ENCODE measurements at places on chromosomes 6 and 20.

DNA sequence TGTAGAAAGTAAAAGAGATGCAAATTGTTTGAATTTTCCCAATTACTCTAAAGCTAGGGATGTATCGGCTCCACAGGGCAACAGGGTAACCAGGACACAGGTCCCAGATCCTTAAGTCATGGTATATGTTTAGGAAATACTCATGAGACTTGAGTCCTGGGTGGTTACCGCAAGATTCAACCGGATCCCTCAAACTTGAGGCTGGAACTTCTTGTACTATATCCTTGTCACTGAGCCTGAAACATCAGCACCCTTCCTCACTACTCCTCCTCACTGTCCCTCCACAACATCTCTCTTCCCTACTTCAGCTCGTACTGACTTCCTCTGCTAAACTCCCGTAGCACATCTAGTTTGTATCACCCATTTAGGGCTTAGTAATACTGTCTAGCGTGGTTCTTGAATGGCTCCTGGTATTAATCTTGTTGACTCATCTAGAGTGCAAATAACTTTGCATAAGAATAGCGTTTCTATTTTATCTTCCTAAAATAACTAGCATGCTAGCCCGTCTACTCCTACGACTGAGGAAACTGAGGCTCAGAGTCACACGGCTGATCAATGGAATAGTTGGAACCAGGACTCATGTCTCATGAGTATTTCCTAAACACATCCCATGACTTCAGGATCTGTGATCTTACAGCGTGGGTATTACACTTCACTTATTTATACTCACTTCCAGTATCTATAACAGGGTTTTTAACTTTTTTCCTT lies 72.1 kb downstream of the FILIP1 start:
- DNase-seq = no peak

- DNase-seq = no peak
Measured at GRCh38 chr6:25629198-25629576, 22.8 kb upstream of the SCGN start.

GRCh38 chr6:159606786-159607185 lies 86.3 kb downstream of the SOD2 start:
- DNase-seq = no peak

- DNase-seq = no peak
Measured at GRCh38 chr20:51356871-51357270, 185.6 kb downstream of the NFATC2 start.

DNA sequence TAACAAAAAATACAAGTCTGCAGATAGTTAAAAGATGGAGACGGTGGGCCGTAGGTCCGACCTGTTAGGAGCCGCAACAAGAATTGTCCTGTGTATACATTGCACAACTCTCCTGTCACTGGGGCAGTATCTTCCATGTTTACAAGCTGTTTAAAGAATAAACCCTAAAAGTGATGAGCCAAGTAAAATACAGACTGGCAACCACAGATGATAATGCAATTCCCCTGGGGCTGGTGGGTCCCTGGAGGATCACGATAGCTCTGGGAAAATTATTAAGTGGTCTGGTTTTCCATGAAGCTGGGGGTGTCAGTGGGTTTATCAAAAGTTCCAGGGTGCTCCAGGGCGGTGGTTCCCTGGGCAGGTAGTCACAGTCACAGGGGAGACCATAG lies 8.1 kb upstream of the FAM50B start:
- no peak for DNase-seq

GRCh38 chr20:61815678-61816077 lies 250.0 kb downstream of the TAF4 start:
- no peak for DNase-seq

GRCh38 chr6:34485321-34486060 lies 19.6 kb downstream of the PACSIN1 start:
- DNase-seq = no peak

GRCh38 chr20:59955131-59955796 lies 3.0 kb upstream of the CDH26 start:
- DNase-seq = no peak

GRCh38 chr6:132054525-132054924 lies 103.4 kb upstream of the CCN2 start:
- no peak for DNase-seq

GRCh38 chr20:29300579-29301551 lies 1956.6 kb upstream of the DEFB115 start:
- DNase-seq = no peak

DNA sequence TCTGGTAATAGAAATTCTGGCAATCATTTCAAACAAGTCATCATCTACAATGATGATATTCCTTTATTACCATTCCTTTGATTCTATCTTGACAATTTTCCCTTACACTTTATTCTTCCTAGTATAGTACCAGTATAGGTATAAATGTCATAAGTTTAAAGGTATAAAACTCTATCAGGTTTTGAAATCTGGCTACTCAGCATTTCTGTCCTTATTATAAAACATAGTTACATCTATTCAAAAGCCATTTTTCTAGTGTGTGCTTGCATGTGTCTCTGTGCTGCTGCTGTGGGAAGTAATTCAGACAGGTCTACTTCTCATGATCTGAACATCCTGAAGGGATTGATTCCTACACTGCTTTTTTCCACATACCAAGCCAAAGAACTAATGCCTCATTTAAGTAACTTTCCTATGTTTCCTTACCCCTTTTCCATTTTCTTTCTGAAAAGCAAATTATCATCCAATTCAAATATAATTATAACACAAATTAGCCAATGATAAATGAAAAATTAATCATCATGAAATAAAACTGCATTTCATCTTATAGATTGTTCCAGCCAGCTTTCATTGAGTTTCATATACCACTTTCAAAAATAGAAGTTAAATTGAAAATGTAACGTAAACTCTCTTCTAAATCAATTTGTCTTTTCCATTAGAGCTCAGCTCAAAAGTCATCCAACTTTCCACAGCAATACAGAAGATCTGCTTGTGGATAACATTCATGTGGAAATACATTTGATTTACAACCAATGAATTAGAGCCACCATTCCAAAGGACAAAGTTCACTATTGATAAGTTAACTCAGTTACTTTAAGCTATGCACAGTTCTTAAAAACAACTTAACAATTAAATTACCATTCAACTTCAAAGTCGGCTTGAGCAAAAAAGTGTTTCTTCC lies 35.9 kb downstream of the COL12A1 start:
- DNase-seq = no peak

- no peak for DNase-seq
Measured at GRCh38 chr6:112636650-112637262, 289.6 kb downstream of the RFPL4B start.

DNA sequence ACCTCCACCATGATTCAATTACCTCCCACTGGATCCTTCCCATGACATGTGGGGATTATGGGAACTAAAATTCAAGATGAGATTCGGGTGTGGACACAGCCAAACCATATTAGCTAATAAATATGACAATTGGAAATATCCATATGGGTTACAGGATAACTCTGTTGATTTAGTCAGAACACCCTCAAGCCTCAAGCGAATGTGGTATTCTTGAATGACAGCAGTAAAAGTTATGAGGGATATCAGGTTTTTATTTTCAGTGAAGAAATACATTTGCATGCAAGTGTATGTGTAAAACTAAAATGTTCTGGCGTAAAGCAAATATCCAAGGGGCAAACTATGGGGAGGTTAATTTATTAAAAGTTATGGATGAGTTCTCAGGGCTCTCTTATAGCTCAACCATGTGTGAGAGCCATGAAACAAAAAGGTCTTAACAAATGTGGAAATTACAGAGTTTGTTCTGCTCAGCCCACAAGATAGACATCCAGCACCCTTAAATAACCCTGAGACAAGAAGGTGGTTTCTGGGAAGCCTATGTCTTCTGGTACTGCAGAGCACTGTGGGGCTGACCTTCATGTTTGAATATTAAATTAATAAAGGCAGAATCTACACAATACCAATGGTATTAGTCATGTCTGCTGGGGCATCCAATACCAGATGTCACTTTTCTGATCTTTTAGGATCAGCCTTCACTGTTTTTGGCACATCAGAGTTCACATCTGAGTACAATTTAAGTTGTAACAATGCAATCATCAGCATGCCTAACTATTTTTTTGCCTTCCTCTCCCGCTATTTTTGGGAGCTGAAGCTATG lies 370.5 kb upstream of the RSPO3 start:
- DNase-seq = no peak

DNA sequence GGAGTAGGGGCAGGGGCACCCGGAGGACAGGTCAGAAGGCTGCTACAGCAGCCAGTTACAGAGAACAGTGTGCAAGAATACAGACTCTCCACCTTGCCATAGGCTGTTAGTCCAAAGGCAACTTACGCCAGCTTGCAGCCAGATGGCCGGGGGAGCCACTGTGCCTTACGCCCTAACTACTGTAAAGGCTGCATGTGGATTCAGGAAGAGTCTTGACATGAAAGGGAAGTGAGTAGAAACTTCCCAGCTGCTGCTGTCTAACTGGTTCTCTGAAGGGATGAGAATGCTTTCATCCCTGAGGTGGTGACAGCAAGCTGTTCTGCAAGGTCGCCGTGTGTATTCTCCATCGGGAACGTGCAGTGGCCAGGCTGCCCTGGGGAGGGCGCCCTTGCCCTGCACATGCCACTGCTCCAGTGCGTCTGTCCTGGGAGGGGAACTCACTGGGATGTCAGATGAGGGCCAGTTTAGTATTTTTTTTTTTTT lies 46.1 kb downstream of the LYRM4 start:
- DNase-seq = no peak

GRCh38 chr6:16179970-16180431 lies 51.1 kb downstream of the MYLIP start:
- DNase-seq = no peak

DNA sequence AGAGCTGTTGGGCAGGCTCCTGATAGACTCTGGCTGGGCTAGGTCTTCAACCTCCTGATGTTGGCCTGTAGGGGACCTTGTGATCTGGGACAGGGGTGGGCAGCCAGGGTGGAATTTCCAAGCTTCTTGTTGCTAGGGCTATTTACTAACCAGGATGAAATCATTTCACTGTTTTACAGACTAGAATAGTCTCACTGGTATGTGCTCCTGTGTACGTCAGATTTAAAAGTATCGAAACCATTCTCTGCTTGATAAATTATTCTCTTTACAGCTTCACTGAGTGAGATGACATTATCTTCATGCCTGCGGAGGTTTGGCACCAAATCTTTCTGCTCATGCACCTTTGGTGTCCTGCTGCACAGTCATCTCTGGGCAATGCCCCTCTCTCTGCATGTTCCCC lies 10.9 kb downstream of the EDN1 start:
- no peak for DNase-seq

- no peak for DNase-seq
Measured at GRCh38 chr6:63567966-63568365, 4.3 kb upstream of the LOC128125822 start.

DNA sequence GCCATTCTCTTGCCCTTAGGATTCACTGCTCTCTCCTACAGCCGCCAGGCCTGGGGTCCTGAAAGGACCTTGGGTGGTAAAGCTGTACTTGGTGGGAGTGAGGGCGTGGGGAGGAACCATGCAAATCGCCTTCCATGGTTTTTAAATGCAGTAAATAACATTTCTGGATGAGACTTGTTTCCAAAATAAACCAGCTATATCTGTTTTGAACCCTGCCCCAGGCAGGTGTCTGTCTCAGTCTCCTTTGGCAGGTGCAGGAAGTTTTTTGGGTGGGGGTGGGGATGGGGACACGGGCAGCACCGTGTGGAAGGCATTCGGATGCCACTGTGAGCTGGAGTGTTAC lies 14.3 kb downstream of the ITPA start:
- DNase-seq = no peak

DNA sequence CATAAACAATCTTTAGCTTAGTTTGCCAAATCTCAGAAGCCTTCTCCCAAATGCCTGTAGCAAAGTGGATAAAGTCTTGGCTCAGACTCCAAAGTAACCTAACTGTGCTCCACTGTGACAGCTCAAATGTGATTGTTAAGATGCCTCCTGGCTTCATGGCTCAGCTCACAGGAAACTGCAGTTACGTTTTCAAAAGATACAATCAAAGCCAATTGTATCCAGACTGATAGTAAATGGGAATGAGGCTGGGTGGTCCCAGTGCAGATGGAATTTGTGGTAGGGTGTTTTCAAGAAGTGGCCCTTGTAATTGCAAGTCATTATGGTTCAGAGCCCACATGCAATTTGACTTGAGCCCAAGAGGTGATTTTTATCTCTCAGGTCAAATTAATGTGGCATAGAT lies 151.2 kb upstream of the TAB2 start:
- no peak for DNase-seq

DNA sequence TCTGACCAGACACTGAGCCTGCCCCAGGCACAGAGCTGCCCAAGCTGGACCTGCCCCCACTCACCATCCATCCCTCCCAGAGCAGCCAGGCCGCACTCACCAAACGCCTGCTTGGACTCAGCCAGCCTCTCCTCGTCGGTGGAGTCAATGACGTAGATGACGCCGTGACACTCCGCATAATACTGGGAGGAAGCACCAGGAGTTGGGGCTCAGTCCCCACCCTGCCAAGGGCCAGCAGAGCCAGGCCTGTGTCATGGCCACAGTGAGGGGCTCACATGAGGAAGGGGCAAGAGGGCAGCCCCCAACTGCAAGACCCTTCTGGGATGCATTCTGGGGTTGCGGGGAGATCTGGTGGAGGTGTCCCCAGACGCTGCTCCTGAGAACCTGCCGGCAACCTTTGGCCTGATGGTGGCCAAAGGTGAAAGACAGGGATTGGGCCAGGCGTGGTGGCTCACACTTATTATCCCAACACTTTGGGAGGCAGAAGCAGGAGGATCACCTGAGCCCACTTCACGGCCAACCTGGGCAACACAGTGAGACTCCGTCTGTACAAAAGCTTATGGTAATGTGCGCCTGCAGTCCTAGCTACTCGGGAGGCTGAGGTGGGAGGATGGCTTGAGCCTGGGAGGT lies 5.6 kb downstream of the ARFRP1 start:
- no peak for DNase-seq

DNA sequence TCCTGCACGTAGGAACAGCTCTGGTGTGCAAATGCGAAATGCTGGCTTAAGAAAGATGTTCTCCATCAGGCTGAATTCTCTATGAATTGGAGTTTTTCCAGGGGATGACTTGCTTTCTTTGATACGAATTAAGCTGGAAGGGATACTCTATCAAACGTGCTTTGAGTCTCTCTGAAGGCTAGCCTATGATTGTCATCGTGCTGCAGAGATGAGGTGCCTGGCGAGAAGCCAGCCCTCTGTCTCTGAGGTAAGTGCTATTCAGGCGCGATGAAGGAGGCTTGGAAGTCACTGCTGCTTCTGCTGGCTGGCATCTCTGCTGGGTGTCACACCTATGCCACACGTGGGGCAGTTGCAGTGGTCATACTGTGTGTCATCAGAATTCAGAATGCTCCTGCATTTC lies 223.7 kb downstream of the TAF4 start:
- DNase-seq = no peak

- no peak for DNase-seq
Measured at GRCh38 chr6:136737871-136738691, 54.2 kb downstream of the MAP3K5 start.

- no peak for DNase-seq
Measured at GRCh38 chr6:90238496-90239266, 58.0 kb downstream of the BACH2 start.

GRCh38 chr6:36101691-36102090 lies 28.6 kb upstream of the MAPK13 start:
- DNase-seq = no peak

GRCh38 chr6:137631323-137631722 lies 137.1 kb upstream of the OLIG3 start:
- DNase-seq = no peak

GRCh38 chr6:21751608-21752007 lies 158.1 kb downstream of the SOX4 start:
- DNase-seq = no peak

All from D721Med (cell line).